A549 treated with DMSO at 1 μM for 4 hours (cell line): ENCODE measurements at places on chromosomes 4 and X. TPM values are rescaled to one million over a fixed set of nuclear protein-coding genes. Genes with fewer than 3 reads are reported as not detected.

The PASD1 gene
- total RNA-seq, result not detected in 5 replicates

The CLGN gene
- total RNA-seq, result 4.8 to 6.7 TPM (median 5.2 TPM) in 5 replicates

The EIF1AX gene
- 91.1 to 130 TPM (median 112 TPM) in 5 replicates for total RNA-seq

The HSFX3 gene
- not detected in 5 replicates for total RNA-seq

The COL25A1 gene
- not detected in 5 replicates for total RNA-seq

The TMEM144 gene
- total RNA-seq, result 3.4 to 4.8 TPM (median 3.9 TPM) in 5 replicates

The G6PD gene
- 1,297 to 1,681 TPM (median 1,624 TPM) in 5 replicates for total RNA-seq

The TEX11 gene
- total RNA-seq, result not detected in 5 replicates

The RTL9 gene
- 0.03 to 0.13 TPM (median 0.07 TPM) in 5 replicates for total RNA-seq

The RNF212 gene
- total RNA-seq, result 1.9 to 2.8 TPM (median 2.7 TPM) in 5 replicates

The TLR2 gene
- total RNA-seq, result 0.10 to 0.31 TPM (median 0.28 TPM) in 5 replicates

The PABPC1L2B gene
- not detected in 5 replicates for total RNA-seq

The FHDC1 gene
- 0.38 to 0.62 TPM (median 0.42 TPM) in 5 replicates for total RNA-seq

The PNMA6F gene
- total RNA-seq, result not detected in 5 replicates

The CCDC120 gene
- 2.7 to 4.6 TPM (median 3.9 TPM) in 5 replicates for total RNA-seq

The PLS3 gene
- 191 to 237 TPM (median 227 TPM) in 5 replicates for total RNA-seq

The RAB33A gene
- total RNA-seq, result 0.21 to 0.57 TPM (median 0.25 TPM) in 4 of 5 replicates, not detected in the other
